ENCODE measurements at places on chromosomes 4 and X.

- H3K36me3 ChIP-seq: no peaks in the 10 kb centered on the region
- no peaks in the 10 kb centered on the region for H3K4me1 ChIP-seq
- no peak for DNase-seq
- no peak overlapping the region for H3K27ac ChIP-seq
These were observed 155.8 kb downstream of the FAM47B start for GRCh38 chrX:35098419-35098818.

DNA sequence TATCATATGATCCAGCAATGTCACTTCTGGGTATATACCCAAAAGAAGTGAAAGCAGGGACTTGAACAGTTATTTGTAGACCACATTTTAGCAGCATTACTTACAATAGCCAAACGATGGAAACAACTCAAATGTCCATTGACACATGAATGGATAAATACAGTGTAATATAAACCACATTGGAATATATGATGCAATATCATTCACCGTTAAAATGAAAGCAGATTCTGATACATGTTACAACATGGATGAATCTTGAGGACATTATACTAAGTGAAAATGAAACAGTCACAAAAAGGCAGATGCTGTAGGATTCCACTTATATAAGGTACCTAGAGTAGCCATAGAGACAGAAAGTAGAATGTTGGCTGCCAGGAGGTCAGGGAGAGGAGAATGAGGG is 130.5 kb upstream of the SMAD1 start:
- peaks cover 11% of the 10 kb centered on the region for H3K4me1 ChIP-seq
- H3K4me3 ChIP-seq: no peak overlapping the region
- no peak for DNase-seq
- no peaks in the 10 kb centered on the region for H3K36me3 ChIP-seq
- no peak overlapping the region for H3K27ac ChIP-seq

GRCh38 chr4:148203056-148203898 is 238.9 kb downstream of the NR3C2 start:
- peak overlapping the region; percentile 31 for H3K4me3 ChIP-seq
- no peaks in the 10 kb centered on the region for H3K36me3 ChIP-seq
- no peaks in the 10 kb centered on the region for H3K27me3 ChIP-seq
- peaks cover 37% of the 10 kb centered on the region for H3K4me1 ChIP-seq
- DNase-seq: no peak

DNA sequence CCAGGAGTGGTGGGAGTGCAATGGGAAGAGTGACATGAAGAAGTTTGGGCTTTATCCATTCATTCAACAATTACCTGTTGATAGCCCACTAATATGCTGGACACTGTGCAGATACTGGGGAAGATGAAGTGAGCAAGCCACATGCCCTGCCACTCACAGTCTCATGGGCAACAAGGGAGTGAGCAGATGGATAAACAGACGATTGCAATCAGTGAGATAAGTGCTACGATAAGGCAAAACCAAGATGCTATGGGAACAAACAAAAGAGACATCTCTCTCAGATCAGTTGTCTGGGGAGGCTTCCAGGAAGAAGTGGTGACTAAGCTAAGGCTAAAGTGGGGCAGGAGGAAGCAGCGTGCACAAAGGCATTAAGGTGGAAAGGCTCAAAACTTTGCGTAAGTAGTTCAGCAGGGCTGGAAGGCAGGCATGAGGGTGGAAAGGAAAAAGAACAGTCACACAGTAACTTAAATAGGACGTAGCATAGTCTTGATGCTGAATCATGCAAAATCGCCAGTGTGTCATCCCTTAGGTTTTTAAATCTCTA is 31.7 kb downstream of the GAB3 start:
- peaks cover 2% of the 10 kb centered on the region for H3K36me3 ChIP-seq
- H3K4me3 ChIP-seq: no peak overlapping the region
- DNase-seq: no peak
- H3K27me3 ChIP-seq: no peaks in the 10 kb centered on the region

DNA sequence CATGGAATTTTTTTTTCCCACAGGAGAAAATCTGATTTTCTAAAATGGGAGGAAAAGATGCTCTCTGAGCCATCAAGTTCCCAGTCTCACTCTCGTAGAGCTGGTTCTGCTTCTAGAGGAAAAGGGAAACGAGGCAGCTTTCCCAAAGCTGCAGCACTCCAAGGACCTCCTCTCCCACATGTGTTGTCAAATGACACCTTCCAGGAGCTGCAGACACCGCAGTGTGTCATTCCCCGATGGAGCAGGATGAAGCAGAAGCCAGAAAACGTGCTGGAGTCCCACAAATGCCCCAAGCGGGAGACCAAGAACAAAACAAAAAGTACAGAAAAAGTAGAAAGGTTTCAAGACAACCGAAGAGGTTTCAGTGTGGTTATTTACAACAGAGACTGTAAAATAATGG is 348.1 kb downstream of the ARHGAP10 start:
- H3K36me3 ChIP-seq: peaks cover 66% of the 10 kb centered on the region
- no peak overlapping the region for H3K27ac ChIP-seq

DNA sequence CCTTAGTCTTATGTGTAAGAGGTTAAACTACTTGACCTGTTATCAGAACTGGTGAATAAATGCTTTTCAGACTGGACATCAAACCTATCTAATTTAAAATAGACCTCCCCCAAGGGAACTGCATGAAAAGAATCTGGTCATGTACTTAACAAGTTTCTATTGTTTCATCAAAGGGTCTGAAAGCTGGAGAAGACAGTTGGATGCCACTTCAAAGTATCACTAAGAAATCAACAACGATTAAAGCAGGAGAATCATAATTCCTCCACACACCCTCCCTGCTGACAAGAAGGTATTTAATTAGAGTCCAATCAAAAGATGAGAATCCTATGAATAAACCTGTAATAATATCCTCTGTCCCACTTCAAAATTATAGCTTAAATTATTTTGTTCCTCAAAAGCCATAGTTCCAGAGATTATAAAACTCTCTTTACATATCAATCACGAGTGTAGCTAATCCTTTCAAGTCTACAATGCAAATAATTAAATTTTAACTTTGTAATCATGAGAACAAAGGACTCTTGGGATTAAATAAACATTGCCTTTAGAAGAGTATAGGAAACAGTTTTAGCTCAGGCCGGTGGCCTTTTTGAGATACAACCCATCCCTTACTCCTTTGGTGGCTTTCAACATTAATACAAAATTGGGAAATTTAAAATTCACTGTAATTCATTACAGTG is 35.1 kb downstream of the TSPAN5 start:
- DNase-seq: no peak
- H3K4me3 ChIP-seq: no peak overlapping the region
- H3K36me3 ChIP-seq: no peaks in the 10 kb centered on the region
- no peak overlapping the region for H3K27ac ChIP-seq
- peaks cover 21% of the 10 kb centered on the region for H3K4me1 ChIP-seq

DNA sequence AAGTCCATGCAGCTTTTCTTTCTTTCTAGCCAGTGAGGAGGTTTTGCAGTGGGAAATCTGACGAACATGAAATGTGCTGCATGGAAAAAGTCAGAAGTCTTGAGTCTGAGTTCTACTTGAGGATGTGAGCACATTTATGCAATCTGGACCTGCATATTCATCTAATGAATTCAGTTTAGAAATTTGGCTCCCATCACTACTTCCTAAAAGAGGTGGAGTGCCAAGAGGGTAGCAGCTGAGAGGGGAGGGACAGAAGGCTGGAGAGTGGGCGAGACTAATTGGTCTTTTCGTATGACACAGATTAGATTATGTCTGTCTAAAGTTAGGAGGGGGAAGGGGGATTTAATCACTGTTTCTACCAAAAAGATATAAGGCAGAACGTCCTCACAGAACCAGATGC is 535.9 kb downstream of the IQCM start:
- no peak overlapping the region for H3K4me3 ChIP-seq
- DNase-seq: no peak
- peak overlapping the region; percentile 28 for H3K27ac ChIP-seq
- H3K27me3 ChIP-seq: no peaks in the 10 kb centered on the region
- H3K4me1 ChIP-seq: no peaks in the 10 kb centered on the region
- H3K36me3 ChIP-seq: no peaks in the 10 kb centered on the region

- H3K4me1 ChIP-seq: peaks cover 50% of the 10 kb centered on the region
- H3K36me3 ChIP-seq: no peaks in the 10 kb centered on the region
- no peaks in the 10 kb centered on the region for H3K27me3 ChIP-seq
These were observed 69.6 kb downstream of the NOCT start for GRCh38 chr4:139085141-139085540.

DNA sequence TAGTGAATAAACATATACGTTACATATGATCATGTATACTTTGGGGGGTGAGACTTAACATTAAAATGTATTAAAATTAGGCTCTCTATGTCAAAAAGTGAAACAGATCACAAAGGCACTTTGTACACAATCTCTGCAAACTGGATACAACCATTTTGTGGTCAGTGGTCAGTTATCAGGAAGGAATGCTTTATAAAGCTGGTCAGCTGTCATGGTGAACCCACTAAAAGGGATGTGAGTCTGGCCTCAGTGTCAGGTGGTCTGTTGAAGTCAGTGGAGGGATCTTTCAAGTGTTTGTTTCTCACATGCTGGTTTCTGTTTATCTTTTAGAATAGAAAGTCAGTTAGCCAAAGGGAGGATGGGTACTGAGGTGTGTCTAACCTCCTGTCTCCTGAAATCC is 875.5 kb upstream of the INTU start:
- no peak overlapping the region for H3K4me3 ChIP-seq
- H3K27me3 ChIP-seq: no peaks in the 10 kb centered on the region
- H3K4me1 ChIP-seq: peaks cover 23% of the 10 kb centered on the region

- DNase-seq: no peak
- H3K4me1 ChIP-seq: no peaks in the 10 kb centered on the region
- no peak overlapping the region for H3K27ac ChIP-seq
- H3K27me3 ChIP-seq: no peaks in the 10 kb centered on the region
- H3K4me3 ChIP-seq: no peak overlapping the region
These were observed 8.1 kb upstream of the SMS start for GRCh38 chrX:21932292-21933002.

- H3K4me1 ChIP-seq: peaks cover 7% of the 10 kb centered on the region
- no peak for DNase-seq
- no peak overlapping the region for H3K27ac ChIP-seq
- no peaks in the 10 kb centered on the region for H3K36me3 ChIP-seq
- H3K27me3 ChIP-seq: no peaks in the 10 kb centered on the region
These were observed 183.9 kb downstream of the SNCA start for GRCh38 chr4:89653012-89653411.

DNA sequence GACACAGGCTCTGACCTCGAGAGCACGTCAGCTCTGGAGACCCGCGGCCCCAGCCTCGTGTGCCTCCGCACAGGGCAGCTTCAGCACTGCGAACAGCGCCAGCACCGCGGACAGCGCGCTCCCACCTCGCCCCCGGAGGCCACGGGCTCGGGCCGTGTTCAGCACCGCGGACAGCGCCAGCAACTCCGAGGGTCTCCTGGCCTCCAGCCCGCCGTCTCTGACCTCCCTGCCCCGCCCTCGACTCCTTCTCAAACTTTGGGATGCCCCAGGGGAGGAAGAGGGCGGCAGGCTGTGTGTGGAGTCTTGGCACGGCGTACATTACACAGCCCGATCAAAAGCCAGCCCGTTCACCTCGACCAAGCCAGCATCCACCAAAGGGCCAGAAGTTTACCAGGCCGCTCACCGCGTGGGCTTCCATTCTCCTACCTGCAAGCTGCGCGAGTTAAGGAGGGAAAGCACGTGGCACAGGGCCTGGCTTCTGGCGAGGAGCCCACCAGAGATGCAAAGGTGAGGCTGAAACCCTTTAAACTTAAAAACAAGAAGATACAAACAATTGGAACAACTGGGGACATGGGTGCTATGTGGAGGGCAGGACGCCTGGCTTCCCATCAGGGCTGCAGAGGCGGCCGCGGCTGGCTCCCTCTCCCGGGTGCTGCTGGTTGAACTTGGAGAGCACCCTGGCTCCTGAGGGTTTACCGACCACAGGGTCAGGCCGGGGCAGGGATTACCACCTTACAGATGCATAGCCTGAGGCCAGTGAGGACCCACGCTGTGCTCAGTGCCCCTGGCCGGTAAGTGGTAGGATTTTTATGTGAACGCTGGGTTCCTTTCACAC is 4.5 kb upstream of the NKX1-1 start:
- no peaks in the 10 kb centered on the region for H3K36me3 ChIP-seq
- no peak overlapping the region for H3K4me3 ChIP-seq
- DNase-seq: peak; percentile 35
- peaks cover 19% of the 10 kb centered on the region for H3K4me1 ChIP-seq
- H3K27me3 ChIP-seq: peaks cover 97% of the 10 kb centered on the region
- no peak overlapping the region for H3K27ac ChIP-seq

DNA sequence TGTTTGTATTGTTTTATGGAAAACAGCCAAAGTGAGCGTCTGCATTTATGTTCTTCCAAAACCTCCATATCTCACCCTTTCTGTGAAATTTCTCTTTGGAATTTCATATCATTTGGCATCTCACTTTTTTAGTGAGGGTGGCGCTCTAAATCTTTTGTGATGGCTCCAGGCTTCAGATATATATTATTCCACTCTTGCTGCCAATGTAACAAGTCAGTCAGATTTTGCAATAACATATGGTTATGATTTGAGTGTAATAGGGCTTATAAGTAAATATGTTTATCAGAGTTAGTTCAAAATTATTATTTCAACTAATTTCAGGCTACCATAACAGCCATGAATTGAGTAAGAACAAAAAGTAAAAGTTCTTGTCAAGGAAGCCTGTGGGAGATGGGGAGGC is 314.7 kb downstream of the PDGFC start:
- H3K4me1 ChIP-seq: no peaks in the 10 kb centered on the region
- no peak for DNase-seq
- H3K27me3 ChIP-seq: no peaks in the 10 kb centered on the region
- H3K27ac ChIP-seq: no peak overlapping the region

DNA sequence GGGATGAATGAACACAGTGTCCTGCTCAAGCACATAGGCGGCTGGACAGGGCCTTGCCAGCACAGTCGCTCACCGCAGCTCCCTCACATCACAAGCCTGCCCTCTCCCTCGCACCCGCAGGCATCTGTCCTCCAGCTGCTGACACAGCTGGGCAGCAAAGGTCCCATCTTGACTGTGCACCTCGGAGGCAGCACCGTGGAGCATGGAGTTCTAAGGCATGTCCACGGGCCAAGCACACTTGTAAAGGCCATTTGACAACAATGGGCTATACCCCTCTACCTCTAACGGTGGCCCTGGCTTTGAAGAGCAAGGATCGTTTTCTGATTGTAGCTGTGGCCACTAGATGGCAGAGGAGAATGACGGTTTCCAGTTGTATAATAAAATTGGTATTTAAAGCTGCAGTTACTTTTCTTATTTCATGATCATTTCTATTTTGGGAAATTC is 53.8 kb downstream of the APLN start:
- H3K27ac ChIP-seq: peak overlapping the region; percentile 40
- no peaks in the 10 kb centered on the region for H3K4me1 ChIP-seq
- no peaks in the 10 kb centered on the region for H3K36me3 ChIP-seq

GRCh38 chrX:77749695-77750094 is 36.3 kb downstream of the ATRX start:
- no peaks in the 10 kb centered on the region for H3K27me3 ChIP-seq
- DNase-seq: no peak
- no peaks in the 10 kb centered on the region for H3K4me1 ChIP-seq
- H3K27ac ChIP-seq: no peak overlapping the region
- H3K4me3 ChIP-seq: no peak overlapping the region

GRCh38 chr4:124633285-124633941 is 79.1 kb downstream of the ANKRD50 start:
- no peak overlapping the region for H3K27ac ChIP-seq
- H3K4me3 ChIP-seq: no peak overlapping the region
- H3K27me3 ChIP-seq: no peaks in the 10 kb centered on the region
- H3K4me1 ChIP-seq: peaks cover 5% of the 10 kb centered on the region
